ENCODE measurements at places on chromosomes 2 and 18.
A peak's percentile ranks its signal among the peaks of the same experiment; 100 is the strongest.

DNA sequence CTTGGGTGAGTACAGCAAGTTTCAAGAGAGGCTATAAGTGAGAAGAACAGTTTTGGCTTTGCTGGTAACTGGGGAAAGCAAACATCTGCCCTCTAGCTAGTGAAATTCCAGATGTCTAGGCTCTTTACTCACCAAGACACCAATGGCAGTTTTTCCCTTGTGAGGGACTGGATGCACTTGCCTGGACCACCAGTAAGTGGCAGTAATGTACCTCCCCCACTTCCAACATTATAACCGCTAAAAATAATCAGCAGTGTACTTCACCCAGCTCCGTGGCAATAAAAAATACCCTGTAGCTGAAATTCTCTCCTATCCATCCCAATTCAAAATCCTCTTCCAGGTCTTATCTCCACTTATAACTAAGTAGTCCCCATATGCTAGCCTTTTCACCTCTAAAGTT lies 383.9 kb downstream of the ARHGAP15 start:
- DNase-seq = peak; percentile 55

- DNase-seq = no peak
Observed at GRCh38 chr2:180505203-180505602, 475.2 kb upstream of the UBE2E3 start.

DNA sequence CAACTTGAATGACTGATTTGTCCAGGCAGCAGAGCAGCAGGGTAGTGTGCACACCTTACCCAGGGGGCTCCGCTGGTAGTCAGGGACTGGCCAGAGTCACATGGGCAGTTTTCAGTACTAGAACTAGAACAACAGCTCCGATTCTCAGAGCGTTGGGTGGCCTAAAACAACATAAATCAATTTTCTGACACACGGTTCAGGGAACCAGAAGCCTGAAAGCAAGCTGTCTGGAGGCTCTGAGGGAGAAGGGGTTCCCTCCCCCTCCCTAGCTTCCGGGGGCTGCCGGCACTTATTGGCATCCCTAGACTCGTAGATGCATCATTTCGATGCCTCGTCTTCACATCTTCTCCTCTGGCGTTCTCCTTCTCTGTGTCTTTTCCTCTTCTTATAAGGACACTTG lies 13.4 kb upstream of the ITGB6 start:
- DNase-seq = no peak

- DNase-seq = no peak
Observed at GRCh38 chr2:226475650-226476049, 324.0 kb downstream of the IRS1 start.

DNA sequence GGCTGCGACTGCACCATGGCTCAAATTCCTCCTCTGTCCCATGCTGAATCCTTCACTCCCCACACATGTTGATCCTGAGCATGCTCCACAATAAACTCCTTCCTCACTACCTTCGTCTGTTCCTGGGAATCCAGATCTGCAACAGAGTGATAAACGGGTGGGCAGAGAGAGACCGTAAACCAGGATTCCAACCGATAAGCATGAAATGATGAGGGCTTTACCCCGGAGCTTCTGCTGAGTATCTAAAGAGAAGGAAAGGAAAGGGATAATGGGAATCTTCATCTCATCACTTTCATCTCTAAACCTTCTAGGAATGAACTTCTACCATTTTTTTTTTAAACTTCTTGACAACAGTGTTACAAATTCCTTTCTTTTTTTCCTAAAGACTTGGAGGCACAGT lies 329.3 kb upstream of the TNP1 start:
- DNase-seq = no peak

DNA sequence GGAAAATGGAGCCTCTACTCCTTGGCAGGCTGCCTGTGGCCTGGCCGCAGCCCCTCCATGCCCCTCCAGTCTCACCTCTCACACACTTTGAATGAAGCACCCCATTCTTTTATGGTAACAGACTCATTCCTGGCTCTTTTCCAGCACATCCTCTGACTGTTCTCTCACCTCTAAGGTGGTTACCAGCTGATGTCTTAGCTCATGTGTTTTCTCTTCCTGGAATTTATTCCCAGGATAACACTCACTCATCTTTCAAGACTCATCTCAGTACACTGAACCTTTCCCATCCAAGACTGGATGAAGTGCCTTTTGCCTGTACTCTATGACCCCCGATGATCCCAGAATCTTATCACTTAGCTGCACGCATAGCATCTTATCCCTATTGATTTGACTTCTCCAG lies 50.6 kb downstream of the SLC9A4 start:
- no peak for DNase-seq

DNA sequence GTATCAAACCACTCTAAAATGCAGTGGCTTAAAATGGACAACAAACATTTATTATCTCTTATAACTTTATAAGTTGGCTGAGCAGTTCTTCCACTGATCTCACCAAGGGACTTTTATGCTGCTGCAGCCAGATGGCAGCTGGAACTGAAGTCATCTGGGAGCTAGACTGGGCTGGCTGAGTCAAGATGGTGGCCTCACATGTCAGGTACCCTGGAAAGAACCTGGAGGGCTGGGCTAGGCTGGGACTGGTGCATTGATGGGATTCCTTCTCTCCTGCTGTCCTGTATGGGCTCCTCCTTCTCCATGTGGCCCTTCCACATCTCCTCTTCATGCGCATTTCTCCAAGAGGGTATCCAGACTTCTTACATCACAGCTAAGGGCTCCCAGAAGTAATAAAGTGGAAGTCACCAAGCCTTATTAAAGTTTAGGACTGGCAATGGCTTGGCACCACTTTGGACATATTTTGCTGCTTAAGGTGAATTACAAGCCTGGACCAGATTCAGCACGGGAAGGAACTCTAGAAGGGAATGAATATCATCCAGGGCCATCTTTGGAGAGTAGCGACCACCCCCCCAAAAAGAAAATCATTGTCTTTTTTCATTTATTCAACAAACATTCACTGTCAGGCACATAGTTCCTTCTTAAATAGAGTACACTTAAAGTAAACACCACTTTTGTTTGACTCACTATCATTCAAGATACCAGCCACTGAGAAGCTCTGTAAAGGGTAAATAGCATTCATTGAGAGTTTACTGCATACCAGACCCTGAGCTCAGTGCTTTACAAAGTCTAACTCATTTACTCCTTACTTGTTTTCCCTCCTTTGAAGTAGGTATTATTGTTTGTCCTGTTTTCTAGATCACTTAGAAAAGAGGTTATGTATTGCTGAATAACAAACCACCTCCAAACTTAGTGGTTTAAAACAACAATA lies 138.0 kb downstream of the ZFP36L2 start:
- DNase-seq = no peak
